ENCODE measurements at places on chromosomes 12 and 14.

GRCh38 chr12:114921781-114922180, 237.8 kb upstream of the TBX3 start:
- DNase-seq: no peak

DNA sequence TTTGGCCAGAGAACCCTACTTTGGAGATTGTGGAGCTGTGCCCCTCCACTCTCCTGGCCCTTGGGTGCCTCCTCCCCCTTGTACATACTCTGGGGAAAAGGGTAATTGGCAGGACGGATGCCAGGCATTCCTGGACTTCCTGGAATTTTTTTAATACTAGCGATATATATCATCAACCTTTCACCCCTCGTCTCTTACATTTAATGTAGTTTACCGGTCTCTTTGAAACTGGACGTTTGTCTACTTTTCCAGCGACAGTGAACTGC, 767 bp upstream of the CRY1 start:
- DNase-seq: no peak

DNA sequence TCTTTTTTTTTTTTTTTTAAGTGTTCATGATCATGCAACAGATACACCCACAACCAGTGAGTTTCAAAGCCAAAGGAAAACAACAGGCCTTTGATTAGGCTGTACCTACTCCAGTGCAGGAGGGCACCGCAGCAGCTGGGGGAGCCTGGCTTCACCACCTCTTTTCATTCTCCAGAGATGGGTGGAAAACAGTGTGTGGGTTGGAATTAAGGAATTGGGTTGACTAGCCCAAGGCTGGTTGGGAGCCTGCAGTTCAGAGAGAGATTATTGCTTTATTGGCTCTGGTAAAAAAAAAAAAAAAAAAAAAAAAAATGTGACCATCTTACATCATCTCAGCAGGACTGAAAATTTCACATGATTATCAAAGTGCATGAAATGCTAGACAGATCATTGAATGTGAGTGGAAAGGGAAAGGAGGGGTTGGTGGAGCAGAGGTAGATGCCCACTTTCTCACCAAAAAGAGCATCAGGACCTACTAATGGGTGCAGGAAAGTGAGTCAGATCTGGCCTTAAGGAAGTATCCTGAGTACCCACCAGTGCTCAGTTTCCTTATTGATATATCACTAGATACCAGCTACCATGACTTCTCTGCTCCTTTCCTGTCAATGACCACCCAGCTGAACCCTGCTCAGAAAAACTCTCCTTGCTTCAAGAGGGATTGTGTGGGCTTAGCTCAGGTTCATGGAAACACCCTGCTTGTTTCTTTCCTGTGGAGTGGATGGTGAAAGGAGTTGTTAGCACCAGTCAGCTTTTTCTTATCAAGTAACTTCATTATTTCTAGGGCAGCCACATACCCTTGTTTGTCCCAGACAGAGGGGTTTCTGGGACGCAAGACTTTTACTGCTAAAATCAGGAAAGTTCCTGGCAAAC, 54.8 kb upstream of the DYRK2 start:
- no peak for DNase-seq

DNA sequence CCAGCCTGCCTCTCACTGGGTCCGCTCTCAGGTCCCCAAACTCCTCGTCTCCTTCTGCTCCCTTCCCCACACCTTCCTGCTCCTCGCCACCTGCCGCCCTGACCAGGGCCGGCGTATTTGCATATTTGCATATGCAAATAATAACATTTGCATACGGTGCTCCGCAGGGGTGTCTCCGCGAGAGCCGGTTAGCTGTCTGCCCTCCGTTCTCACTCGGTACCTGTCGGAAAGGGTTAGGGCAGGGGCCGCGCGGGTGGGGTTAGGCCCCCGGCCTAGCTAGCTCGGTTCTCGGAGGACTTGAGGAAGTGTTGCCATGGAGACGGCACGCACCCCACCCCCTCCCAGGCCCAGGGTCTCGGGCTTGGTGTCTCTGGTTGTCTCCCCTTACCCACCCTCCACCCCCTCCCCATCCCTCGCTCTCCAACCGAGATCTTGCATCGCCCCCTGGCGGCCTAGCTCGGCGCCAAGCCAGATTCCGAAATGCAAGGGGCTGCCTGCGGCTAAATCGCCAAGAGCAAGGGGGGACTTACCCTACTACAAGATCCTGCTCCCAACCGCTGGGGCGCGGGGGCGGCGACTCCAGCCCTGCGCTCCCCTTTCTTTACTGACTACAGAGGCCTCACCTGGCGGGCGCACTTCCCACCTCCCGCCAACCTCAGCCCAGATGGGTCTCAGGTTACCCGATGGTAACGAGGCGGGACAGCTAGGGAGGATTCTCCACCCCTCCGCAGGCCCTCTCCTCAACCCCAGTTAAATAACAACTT, 8.1 kb downstream of the STAC3 start:
- DNase-seq: peak; percentile 96

DNA sequence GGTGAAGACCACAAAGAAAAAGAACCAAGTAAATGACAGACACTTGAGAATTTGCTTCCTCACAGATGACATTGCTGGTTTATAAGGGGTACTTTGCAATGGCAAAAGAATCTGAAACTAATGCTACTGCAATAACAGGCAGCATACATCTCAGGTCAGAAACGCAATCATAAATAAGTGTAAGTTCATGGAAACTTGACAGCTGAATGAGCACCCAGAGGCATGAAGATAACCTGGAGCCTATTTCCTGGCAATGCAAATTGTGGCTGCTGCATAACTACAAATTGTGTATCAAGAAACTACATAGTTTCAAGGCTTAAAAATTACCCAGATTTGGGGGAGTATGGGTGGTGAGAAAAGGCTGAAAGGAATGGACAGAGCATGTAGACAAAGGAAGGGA, 8.5 kb upstream of the MYO1A start:
- DNase-seq: no peak

DNA sequence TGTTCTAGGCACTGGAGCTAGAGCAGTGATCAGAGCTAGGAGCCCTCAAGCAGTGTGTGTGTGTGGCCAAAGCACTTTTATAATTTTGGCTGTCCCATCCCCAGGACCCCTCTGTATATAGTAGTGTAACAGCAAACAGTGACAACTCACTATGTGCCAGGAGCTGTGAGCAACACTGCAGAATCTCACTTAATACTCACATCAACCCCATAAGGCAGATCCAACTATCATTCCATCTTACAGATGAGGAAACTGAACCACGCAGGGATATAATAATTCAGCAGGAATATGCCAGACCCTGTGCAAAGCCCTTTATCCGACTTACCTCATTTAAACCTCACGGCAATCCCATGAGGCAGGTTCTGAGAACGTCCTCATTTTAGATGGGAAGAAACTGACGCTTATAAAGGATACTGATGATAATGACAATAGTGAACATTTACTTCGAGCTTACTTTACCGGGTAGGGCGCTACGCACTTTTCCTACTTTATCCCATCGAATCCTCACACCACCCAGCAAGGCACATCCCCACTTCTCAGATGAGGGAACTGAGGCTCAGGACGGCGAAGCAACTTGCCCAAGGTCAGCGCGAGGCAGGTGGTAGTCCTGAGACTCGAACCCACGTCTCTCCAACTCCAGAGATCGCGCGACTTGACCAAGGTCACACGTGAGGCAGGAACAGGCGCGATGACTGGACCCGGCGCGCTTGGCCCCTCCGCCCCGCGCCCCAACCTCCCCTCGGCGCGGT, 687 bp downstream of the RAB35 start:
- DNase-seq: peak; percentile 43

- no peak for DNase-seq
Observed at GRCh38 chr12:2679068-2679815, 115.5 kb upstream of the FKBP4 start.

DNA sequence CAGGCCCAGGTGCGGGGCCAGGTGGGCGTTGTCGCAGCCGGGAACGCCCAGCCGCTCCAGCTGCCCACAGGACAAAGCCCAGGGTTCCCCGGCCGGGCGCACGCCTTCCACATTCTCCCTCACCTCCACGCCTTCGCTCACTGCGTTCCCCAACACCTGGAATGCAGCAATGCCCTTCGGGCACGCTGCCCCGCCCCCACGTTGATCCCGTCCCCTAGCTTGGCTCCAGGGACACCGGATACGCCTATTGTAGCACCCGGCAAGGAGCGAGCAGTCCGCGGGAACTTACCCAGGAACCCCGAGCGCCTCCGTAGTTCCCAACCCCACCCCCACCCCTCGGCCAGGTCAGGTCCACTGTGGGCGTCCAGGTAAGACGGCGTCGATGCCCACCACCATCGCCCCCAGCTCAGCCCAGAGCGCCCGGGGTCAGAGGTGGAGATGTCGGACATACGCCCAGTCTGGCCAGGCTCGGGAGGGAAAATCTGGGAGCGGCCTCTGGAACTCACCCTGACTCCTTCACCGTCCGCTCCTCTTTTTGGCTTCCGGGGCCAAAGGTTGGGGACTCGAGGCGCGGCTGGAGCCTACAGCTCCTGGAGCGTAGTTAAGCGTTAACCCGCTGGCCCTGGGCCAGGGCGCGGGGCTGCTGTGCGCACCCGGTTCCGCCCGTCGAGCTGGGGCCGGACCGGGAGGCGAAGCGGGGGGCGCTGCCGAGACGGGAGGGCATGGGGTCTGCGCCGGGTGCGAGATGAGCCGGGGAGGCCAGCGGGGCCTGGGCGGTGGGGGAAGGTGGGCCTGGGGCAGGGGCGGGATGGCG, 594 bp upstream of the CEP170B start:
- DNase-seq: peak; percentile 62

GRCh38 chr12:66438601-66439000, 136.3 kb downstream of the HELB start:
- DNase-seq: no peak

- peak; percentile 69 for DNase-seq
Observed at GRCh38 chr12:49089821-49090773, 4.5 kb downstream of the DHH start.

- no peak for DNase-seq
Observed at GRCh38 chr14:33564774-33565630, 385.9 kb downstream of the EGLN3 start.

DNA sequence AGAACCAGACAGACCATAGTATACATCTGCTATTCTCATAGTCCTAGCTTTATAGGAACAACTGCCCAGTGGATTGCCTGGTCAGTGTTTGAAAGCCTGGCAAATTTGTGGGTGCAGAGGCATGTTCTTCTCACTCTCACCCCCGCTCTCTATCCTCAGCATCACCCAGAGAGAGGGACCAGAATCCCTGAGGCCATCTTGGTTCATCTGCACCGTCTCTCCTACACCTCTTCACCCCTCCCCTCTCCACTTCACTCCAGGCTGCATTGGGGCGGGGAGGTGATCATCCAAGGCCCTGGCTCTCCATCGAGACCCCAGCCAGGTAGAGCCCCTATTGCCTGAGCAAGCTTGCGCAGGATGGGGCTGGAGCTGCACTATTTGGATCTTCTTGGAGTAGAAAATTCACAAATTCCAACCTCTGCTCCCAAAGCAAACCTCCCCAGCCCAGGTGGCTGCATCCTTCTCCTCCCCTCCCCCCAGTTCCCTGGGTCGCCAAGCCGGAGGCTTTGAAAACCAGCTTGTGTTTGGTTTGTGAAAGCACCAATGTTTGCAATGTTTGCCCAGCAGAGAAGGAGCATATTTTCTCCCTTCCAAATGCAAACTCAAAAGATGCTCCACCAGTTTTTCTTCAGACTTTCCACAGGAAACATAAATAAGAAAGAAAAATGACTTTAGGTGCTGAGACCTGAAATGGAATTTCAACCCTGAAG, 18.6 kb upstream of the COL2A1 start:
- no peak for DNase-seq

- DNase-seq: no peak
Observed at GRCh38 chr12:32881702-32882101, 14.9 kb downstream of the PKP2 start.

- no peak for DNase-seq
Observed at GRCh38 chr12:15458008-15458407, 135.7 kb downstream of the PTPRO start.

- peak; percentile 14 for DNase-seq
Observed at GRCh38 chr12:32108787-32109186, 2.1 kb downstream of the BICD1 start.

DNA sequence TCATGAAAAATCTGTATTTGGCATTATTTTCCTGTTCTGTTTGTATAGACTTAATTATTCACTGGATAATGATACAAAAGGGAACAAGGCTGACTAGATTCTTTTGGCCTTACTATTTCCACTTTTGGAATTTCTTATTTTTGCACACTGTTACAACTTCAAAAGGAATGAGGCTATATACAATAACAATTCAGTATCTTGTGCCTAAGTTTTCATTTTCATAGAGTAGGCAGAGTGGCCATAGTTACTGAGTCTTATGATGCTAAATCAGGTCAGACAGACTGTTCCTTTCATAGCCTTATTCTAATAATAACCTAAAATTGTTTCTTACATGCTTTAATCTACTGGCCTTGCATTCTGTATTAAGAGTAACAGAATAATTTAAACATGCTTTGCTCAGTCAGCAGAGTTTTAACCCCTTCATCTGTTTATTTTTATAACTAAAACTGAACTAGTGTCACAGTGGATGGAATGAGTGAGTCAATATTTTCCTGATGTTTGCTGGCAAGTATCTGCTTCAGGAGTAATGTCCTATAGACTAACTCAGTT, 10.5 kb downstream of the TTC8 start:
- DNase-seq: no peak

GRCh38 chr14:79727900-79728299, 483.4 kb downstream of the DIO2 start:
- no peak for DNase-seq

DNA sequence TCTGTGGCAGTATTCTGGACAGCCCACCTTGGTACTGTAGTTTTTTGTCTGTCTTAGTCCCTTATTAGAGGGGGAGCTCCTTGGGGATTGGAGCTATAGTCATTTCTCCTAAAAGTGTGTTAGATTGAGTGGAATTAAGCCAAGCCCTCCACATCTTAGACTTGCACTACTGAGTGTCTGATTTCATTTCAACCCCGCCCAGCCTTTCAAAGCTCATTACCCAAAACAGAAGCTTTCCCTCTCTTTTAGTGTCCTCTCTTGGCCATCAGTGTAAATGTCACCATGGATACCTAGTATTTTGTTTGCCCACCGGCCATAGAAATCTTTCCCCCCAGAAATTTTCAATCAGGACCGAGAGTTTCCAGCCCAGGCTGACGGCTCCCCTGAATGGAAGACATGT, 74.5 kb downstream of the LRRC74A start:
- no peak for DNase-seq

- DNase-seq: peak; percentile 61
Observed at GRCh38 chr12:6703631-6704030, 3.0 kb upstream of the PIANP start.

GRCh38 chr14:58796242-58797009, 158.7 kb downstream of the DACT1 start:
- no peak for DNase-seq

DNA sequence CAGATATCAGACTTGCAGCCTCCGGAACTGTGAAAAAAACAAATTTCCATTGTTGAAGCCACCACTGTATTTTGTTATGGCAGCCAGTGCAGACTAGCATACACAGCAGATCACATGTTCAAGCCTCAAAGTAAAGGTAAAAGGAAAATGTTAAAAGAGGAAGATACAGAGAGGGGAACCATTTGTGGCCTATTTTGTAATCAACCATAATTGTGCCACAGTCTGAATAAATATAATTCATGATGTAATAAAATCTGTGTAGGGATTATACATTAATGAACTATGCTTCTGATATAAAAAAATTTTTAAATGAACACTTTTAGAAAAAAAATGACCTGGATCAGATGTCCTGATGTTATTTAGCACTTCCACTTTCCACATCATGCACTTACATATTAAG, 79.6 kb downstream of the SLC16A7 start:
- no peak for DNase-seq

- no peak for DNase-seq
Observed at GRCh38 chr14:22185191-22185590, 403.8 kb downstream of the DAD1 start.
